SK-N-SH (cell line): ENCODE measurements at places on chromosomes 1 and 21.
A peak's percentile ranks its signal among the peaks of the same experiment; 100 is the strongest.

DNA sequence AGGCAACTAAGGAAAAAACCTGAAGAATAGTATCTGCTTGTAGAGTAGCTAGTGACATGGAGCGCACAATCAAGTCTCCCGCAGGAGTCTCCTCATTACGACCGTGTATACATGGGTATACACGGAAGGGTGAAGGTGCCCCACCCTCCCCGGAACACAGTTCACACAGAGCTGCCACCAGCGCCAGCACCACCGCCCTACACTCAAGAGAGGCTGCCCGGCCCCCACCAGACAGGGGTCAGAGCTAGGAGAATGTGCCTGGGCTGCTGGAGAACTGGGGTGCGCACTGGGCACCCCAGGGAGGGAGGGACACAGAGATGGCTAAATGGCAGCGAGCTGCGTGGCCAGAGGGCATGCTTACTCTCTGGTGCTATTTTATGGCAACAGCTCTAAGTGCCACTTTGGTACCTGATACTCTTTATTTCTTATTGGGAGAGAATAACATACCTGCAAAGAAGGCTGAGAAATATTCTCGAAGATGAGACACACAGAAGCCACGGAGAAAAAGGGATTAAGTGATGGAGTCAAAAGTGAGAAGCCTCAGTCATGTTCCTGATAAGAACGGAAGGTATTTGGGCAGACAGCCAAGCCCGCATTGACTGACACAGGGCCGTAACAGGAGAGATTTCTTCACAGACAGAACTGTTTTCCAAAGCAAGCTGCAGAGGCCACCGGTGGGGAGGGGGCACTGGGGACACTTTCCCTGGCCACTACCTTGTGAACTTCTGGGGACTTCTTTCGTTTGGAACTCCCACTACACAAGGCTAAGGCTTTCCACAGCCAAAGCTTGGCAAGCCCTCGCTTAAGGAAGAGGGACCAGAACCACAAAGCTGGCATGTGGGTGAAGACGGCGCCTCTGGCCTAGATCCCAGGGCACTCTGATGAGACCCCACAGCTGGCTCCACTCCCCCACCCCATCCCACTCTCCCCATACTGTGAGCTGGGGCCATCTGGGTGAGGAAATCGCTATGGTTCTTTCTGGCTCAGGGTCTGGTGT is 108.0 kb downstream of the PGBD5 start:
- DNase-seq: peak; percentile 37

- no peak for DNase-seq
Measured at GRCh38 chr1:11851180-11851579, 3.6 kb upstream of the NPPA start.

GRCh38 chr1:32761936-32762335 is 55.2 kb downstream of the YARS1 start:
- DNase-seq: no peak

GRCh38 chr21:28240586-28240985 is 752.1 kb downstream of the LTN1 start:
- DNase-seq: no peak

- no peak for DNase-seq
Measured at GRCh38 chr1:93537396-93537795, 89.5 kb downstream of the FNBP1L start.
